Left lung (tissue), 14 donors: ENCODE measurements at places on chromosomes 1 and 21.

DNA sequence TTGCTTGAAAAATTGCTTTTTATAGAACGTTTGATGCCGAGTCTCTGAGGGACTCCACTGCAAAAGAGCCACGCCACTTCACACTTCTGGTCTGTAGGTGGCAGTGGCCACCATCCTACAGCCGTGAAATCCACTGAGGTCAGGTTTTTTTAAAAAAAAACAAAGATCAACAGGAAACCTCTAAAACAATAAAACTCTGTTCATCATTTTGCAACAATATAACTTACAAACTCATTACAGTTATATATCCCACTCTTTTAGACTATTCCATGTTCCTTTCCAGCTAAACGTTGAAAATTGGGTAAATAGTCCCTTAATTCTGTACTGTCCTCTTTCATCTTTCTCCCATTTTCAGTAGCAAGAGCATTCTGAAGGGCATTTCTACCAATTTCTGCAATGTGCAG, 64.6 kb upstream of the FMN2 start:
- no peaks in the 10 kb centered on the region for H3K4me1 ChIP-seq
- H3K36me3 ChIP-seq = no peaks in the 10 kb centered on the region
- no peak overlapping the region for H3K4me3 ChIP-seq
- H3K27me3 ChIP-seq = no peaks in the 10 kb centered on the region
- no peak for DNase-seq

GRCh38 chr1:1204425-1204920, 1.9 kb downstream of the TNFRSF18 start:
- H3K27me3 ChIP-seq = peaks cover 91% of the 10 kb centered on the region
- no peak overlapping the region for H3K4me3 ChIP-seq
- DNase-seq = no peak
- H3K36me3 ChIP-seq = no peaks in the 10 kb centered on the region

GRCh38 chr21:33700491-33700890, 58.2 kb downstream of the ITSN1 start:
- DNase-seq = no peak
- H3K36me3 ChIP-seq = no peaks in the 10 kb centered on the region
- H3K27me3 ChIP-seq = no peaks in the 10 kb centered on the region
- no peak overlapping the region for H3K4me3 ChIP-seq
- no peaks in the 10 kb centered on the region for H3K4me1 ChIP-seq

DNA sequence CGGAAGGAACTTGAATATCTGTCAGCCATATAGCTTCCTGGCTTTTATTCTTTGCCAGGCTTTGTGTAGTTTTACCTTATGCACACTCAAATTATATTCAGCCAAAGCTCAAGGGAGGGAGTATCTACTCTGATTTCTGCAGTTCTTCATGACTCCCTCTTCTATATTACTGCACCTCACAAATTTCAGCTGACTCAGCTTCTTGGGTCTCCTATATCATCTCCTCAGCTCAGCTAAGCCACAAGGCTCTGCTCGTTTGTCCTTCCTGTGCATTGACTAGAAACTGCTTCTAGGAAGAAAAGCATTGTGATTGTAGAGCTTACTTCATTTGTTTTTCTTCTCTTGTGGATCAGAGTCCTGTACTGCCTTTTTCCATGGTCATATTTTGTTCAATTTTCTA, 37.4 kb downstream of the BTBD8 start:
- no peak for DNase-seq
- H3K36me3 ChIP-seq = no peaks in the 10 kb centered on the region
- no peak overlapping the region for H3K4me3 ChIP-seq
- H3K27me3 ChIP-seq = no peaks in the 10 kb centered on the region

- H3K4me3 ChIP-seq = no peak overlapping the region
- DNase-seq = no peak
- H3K36me3 ChIP-seq = no peaks in the 10 kb centered on the region
- no peak overlapping the region for H3K27ac ChIP-seq
- H3K27me3 ChIP-seq = no peaks in the 10 kb centered on the region
Observed at GRCh38 chr1:73401666-73402065, 796.3 kb downstream of the LRRIQ3 start.

- no peak for DNase-seq
- H3K4me3 ChIP-seq = no peak overlapping the region
- H3K27me3 ChIP-seq = no peaks in the 10 kb centered on the region
- no peaks in the 10 kb centered on the region for H3K36me3 ChIP-seq
- H3K27ac ChIP-seq = no peak overlapping the region
- no peaks in the 10 kb centered on the region for H3K4me1 ChIP-seq
Observed at GRCh38 chr1:193278968-193279367, 92.6 kb upstream of the B3GALT2 start.

GRCh38 chr1:44012941-44013609, 18.2 kb downstream of the SLC6A9 start:
- no peak overlapping the region for H3K27ac ChIP-seq
- DNase-seq = no peak
- no peaks in the 10 kb centered on the region for H3K4me1 ChIP-seq
- no peaks in the 10 kb centered on the region for H3K36me3 ChIP-seq

DNA sequence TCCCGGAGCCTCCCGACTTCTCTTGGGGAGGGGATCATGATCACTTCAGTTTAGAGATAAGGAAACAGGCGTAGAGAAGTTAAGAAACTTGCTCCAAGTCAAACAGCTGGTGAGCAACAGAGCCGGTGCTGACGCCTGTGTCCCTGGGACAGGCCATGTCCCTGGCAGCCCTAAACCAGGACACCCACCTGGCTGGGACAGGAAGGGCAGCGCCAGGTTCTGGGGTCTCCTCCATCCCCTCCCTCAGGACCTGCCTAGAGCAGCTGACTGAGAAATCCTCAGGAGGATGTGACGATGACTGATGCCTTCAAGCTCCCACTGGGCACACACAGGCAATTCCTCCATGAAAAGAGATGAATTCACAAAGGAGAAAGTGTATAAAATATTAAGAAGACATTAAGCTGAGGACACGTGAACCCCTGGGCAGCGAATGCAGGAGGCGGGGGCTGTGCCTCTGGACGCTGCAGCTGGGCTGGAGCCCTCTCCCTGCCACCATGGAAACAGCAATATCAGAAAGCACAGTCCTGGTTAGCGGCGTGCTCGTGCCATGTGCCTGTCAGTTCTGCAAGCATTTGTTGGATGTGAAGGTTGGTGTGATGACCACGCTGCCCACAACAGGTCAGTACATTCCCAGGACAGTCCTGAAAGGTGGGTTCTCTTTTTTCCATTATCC, 40.1 kb upstream of the C1orf174 start:
- no peaks in the 10 kb centered on the region for H3K27me3 ChIP-seq
- H3K4me3 ChIP-seq = no peak overlapping the region
- H3K4me1 ChIP-seq = no peaks in the 10 kb centered on the region

DNA sequence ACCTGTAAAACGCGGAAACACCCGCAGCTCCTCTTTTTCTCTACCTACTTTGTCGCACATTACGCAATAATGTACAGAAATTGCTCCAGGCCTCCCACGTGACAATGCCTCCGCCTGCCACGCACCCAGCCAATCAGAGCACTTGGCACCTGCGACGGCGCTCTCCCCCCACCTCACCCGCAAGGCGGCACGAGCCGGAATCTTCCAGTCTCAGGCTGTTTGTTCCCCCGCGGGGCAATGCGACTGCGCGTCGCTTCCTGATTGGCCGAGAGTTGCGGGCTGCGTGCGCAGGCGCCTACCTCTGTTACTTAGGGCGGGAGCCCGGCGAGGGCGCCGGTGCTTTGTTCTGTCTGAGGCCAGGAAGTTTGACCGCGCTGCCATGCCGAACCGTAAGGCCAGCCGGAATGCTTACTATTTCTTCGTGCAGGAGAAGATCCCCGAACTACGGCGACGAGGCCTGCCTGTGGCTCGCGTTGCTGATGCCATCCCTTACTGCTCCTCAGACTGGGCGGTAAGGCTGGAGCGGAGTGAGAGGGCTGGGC, at the start of gene MAEL:
TSS of gene MAEL (plus strand) at position 307 of the 542 bp plus-strand sequence. CDS start at position 380, 73 bp downstream.
- no peak within 1 kb of the TSS for H3K4me3 ChIP-seq
- H3K27ac ChIP-seq = no peak within 1 kb of the TSS
- H3K4me1 ChIP-seq = no peaks in the 10 kb centered on the region
- no peaks in the 10 kb centered on the region for H3K27me3 ChIP-seq

DNA sequence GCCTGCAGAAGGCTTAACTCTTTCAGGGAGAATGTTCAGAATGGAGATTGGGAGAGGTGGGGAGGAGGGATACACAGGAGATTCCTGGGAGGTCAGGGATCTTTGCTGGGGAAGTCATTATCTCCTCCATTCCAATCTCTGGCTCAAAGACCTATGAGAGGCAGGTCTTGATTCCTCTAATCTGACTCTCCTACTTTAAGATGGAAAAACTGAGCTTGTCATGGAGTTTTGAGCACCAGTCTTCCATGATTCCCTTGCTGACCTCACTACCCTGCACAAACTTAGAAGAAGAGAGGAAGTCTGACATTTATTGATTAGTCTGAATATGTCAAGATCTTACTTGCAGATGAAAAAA, 41.5 kb upstream of the SYNC start:
- no peaks in the 10 kb centered on the region for H3K36me3 ChIP-seq
- H3K4me1 ChIP-seq = peaks cover 10% of the 10 kb centered on the region
- no peak overlapping the region for H3K27ac ChIP-seq
- H3K4me3 ChIP-seq = no peak overlapping the region
- DNase-seq = no peak

- no peaks in the 10 kb centered on the region for H3K4me1 ChIP-seq
- H3K36me3 ChIP-seq = no peaks in the 10 kb centered on the region
- H3K27ac ChIP-seq = no peak overlapping the region
- H3K4me3 ChIP-seq = no peak overlapping the region
- H3K27me3 ChIP-seq = no peaks in the 10 kb centered on the region
Observed at GRCh38 chr21:35625576-35625975, 434.8 kb downstream of the SETD4 start.

DNA sequence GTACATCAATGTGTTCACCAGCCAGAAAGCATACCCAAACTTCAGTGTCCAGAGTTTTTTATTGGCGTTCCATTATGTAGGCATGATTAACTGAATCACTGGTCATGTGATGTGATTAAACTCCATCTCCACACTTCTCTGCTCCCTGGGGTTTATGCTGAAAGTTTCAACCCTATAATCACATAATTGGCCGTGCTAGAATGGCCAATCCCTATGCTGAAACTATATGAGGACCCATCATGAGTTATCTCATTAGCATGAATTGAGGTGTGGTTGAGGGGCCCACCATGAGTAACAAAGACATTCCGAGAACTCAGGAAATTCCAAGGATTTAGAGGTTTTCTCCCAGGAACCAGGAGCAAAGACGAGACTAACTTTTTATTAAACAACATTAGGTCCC, 31.8 kb upstream of the FBXO28 start:
- no peak overlapping the region for H3K27ac ChIP-seq
- DNase-seq = no peak
- no peaks in the 10 kb centered on the region for H3K4me1 ChIP-seq
- H3K36me3 ChIP-seq = no peaks in the 10 kb centered on the region
- H3K4me3 ChIP-seq = no peak overlapping the region

- H3K4me3 ChIP-seq = peak within 1 kb of the TSS; percentile 45
- H3K27ac ChIP-seq = peak within 1 kb of the TSS; percentile 87
- no peaks in the 10 kb centered on the region for H3K27me3 ChIP-seq
- DNase-seq = peak; percentile 93
- peaks cover 47% of the 10 kb centered on the region for H3K4me1 ChIP-seq
- no peaks in the 10 kb centered on the region for H3K36me3 ChIP-seq
Observed at GRCh38 chr1:157045250-157046218, at the start of gene ARHGEF11. Gene ARHGEF11 (minus strand): TSS chr1:157045742. CDS start chr1:157044330, 1,412 bp downstream.

GRCh38 chr1:221334062-221334461, 407.8 kb downstream of the DUSP10 start:
- H3K27ac ChIP-seq = peak overlapping the region; percentile 71
- H3K4me1 ChIP-seq = peaks cover 18% of the 10 kb centered on the region
- DNase-seq = no peak
- H3K36me3 ChIP-seq = no peaks in the 10 kb centered on the region

GRCh38 chr1:237756304-237756967, 134.3 kb downstream of the ZP4 start:
- no peaks in the 10 kb centered on the region for H3K36me3 ChIP-seq
- no peak overlapping the region for H3K27ac ChIP-seq
- DNase-seq = peak; percentile 35
- H3K4me3 ChIP-seq = no peak overlapping the region
- no peaks in the 10 kb centered on the region for H3K4me1 ChIP-seq

DNA sequence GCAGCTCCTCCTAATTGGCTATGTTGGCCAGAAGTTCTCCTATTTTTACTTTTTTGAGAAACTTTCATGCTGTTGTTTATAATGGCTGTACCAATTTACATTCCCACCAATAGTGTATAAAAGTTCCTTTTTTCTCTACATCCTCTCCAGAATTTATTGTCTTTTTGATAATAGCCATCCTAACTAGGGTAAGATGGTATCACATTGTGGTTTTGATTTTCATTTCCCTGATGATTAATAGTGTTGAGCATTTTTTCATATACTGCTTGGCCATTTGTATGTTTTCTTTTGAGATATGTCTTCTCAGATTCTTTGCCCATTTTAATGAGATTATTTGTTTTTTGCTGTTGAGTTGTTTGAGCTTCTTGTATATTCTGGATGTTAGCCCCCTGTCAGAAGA, 46.8 kb downstream of the NTMT2 start:
- H3K4me3 ChIP-seq = no peak overlapping the region
- no peaks in the 10 kb centered on the region for H3K27me3 ChIP-seq
- H3K27ac ChIP-seq = no peak overlapping the region
- no peaks in the 10 kb centered on the region for H3K4me1 ChIP-seq
- no peak for DNase-seq

DNA sequence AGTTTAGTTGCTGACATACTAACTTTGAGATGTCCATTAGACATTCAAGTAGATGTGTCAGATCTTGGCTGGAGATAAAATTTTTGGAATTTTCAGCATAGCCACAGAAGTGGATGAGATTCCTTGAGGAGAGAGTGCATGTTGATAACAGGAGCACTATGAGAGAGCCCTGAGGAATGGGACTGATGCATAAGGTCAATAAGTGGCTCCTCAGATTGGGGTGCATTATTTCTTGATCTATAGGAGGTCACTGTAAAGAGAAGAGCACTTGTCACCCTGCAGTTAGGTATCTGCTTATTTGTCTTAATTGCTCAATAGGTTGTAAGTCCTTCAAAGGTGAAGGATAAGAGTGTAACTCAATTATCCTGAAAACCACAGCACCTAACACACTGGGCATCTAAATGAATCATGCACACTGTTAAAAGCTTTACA, 52.0 kb upstream of the TACSTD2 start:
- no peak for DNase-seq
- H3K4me1 ChIP-seq = no peaks in the 10 kb centered on the region
- H3K27me3 ChIP-seq = no peaks in the 10 kb centered on the region
- no peak overlapping the region for H3K27ac ChIP-seq

GRCh38 chr1:2605509-2606395, 19.2 kb downstream of the PRXL2B start:
- DNase-seq = peak; percentile 71
- H3K27ac ChIP-seq = no peak overlapping the region
- H3K27me3 ChIP-seq = no peaks in the 10 kb centered on the region
- no peak overlapping the region for H3K4me3 ChIP-seq
- H3K36me3 ChIP-seq = no peaks in the 10 kb centered on the region
- H3K4me1 ChIP-seq = no peaks in the 10 kb centered on the region

GRCh38 chr21:35849144-35849543, 211.2 kb downstream of the SETD4 start:
- no peaks in the 10 kb centered on the region for H3K4me1 ChIP-seq
- H3K4me3 ChIP-seq = no peak overlapping the region
- no peaks in the 10 kb centered on the region for H3K27me3 ChIP-seq

GRCh38 chr1:170970256-170970655, 34.9 kb downstream of the MROH9 start:
- no peaks in the 10 kb centered on the region for H3K36me3 ChIP-seq
- H3K27me3 ChIP-seq = no peaks in the 10 kb centered on the region
- no peak overlapping the region for H3K4me3 ChIP-seq
- no peak overlapping the region for H3K27ac ChIP-seq
- no peaks in the 10 kb centered on the region for H3K4me1 ChIP-seq
- no peak for DNase-seq

- H3K4me3 ChIP-seq = peak overlapping the region; percentile 77
- peaks cover 52% of the 10 kb centered on the region for H3K27me3 ChIP-seq
- no peaks in the 10 kb centered on the region for H3K4me1 ChIP-seq
- H3K27ac ChIP-seq = no peak overlapping the region
- H3K36me3 ChIP-seq = no peaks in the 10 kb centered on the region
- DNase-seq = peak; percentile 52
Observed at GRCh38 chr1:91883470-91883869, 2.5 kb downstream of the TGFBR3 start.
